Activated CD4-positive, alpha-beta memory T cell treated with anti-CD3 and anti-CD28 coated beads for 36 hours (primary cell): ENCODE measurements at places on chromosomes 1 and 21. TPM values are rescaled to one million over a fixed set of nuclear protein-coding genes. Genes with fewer than 3 reads are reported as not detected.

DNA sequence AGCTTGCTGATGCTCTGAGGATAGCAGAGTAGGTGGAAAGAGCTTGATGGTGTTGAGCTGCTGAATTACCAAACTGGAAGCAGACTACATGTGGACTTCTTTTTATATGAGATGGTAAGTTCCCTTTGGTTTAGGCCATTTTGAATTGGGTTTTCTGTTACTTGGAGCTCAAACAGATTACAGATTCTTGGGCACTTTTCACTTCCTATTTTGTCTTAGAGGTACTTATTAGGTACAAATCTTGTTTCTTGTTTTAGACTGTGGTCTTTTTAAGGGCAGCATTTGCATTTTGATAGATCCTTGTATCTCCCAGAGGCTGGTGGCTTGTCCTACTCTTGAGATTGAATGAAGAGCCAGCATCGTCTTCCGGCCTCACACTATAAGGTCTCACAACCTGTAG, 70.2 kb downstream of the GADD45A start:
- DNase-seq = no peak

- DNase-seq = no peak
Measured at GRCh38 chr1:65458730-65459396, 38.4 kb downstream of the LEPR start.

DNA sequence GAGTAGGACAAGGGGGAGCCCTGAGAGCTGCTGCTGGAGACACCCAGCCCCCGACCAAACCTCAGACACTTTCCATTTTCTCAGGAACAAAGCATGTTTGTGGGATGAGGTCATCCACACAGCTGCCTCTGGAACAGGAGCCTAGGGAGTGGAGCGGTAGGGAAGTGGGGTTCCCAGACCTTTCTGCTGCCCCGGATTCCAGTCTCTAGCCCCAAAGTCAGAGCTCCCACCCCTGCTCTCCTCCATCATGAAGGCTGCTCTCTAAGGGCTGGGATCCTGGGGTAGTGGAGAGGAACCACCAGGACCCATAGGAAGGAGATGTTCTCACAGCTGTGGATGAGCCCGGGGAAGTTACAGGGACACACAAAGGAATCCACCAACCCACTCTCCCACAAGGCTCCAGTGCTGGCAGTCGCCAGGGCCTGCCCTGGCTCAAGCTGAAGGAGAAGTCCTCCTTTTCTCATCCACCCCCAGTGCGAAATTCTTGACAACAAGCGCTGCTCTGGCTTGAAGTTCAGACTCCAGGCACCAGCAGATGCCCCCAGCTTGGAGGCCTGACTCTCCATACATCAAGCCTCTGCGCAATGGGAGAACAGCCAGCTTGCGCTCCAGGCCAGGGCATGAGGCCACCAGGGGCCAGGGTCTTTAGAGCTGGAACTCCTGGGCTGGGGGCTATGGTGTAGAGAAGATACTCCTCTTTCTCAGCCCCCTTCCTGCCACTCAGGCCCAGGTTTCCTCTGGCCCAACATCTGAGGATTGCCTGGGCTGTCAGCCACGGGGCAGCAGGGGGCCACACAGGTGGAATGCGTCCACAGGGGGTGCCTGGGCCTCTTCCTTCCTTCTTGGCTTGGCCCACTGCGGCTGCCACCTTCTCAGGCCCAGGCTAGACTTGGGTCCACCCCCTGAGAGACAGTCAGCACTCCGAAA, 4.5 kb downstream of the FHL3 start:
- no peak for DNase-seq

GRCh38 chr21:28220680-28221079, 772.0 kb downstream of the LTN1 start:
- no peak for DNase-seq

- DNase-seq = peak; percentile 57
Measured at GRCh38 chr1:116772648-116773045, 18.4 kb downstream of the CD2 start.

DNA sequence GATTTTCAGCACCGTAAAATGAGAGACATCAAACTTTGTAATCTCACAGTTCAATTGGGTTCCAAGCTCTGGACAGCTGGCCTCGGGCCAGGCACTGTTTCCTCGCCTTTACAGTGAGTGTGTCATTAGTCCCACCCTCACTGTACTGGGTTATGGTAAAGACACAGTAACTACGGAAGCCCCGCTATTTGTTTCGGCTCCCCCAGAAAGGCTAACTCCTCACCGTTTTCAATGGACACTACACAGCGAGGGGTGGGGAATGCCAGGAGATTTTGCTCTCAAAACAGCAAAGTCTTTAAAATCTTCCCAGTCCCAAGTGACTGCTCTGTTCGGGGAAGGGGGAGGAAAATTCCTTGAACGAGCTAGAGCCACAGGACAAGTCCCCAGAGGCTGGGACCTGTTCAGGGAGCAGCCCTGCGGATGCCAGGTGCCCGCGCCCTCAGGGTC, 757 bp upstream of the SPSB1 start:
- DNase-seq = no peak

DNA sequence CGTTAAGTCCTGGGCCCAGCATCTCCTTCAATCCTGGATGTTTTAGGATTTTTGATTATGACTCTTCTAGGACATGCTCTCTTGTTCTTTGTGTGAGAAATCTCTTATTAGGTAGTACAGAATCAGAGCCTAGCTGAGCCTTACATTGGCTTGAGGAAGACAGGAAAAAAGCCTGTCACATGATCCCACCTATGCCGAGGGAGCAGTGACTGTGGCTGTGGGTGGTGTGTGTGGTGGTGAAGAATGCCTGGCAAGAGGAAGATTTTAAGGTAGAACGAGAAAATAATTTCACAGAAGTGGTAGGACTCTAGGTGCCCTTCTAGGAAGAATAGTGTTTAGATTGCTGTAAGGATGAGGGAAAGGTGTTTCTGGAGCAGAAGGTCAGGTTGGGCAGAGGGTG, 449.5 kb upstream of the PROX1 start:
- no peak for DNase-seq

GRCh38 chr1:86522240-86522639, 24.6 kb upstream of the CLCA4 start:
- no peak for DNase-seq

POU3F1 gene
- 0.26 TPM for total RNA-seq

VWA1 gene
- 0.69 TPM for total RNA-seq

SLAMF9 gene
- total RNA-seq = not detected

HRNR gene
- total RNA-seq = not detected

ITGB3BP gene
- total RNA-seq = 59.5 TPM
